ENCODE measurements at places on chromosomes 16 and 17. TPM values are rescaled to one million over a fixed set of nuclear protein-coding genes. Genes with fewer than 3 reads are reported as not detected.

The SSTR5 gene
- not detected for total RNA-seq

The CCL18 gene
- total RNA-seq, result not detected

The MMP2 gene
- 0.24 TPM for total RNA-seq

The FBXW10 gene
- 0.22 TPM for total RNA-seq

The LPO gene
- total RNA-seq, result not detected
